Suppressor macrophage treated with lipopolysaccharide for 4 hours (primary cell): ENCODE measurements at places on chromosomes 11 and 22.

- peak; percentile 66 for DNase-seq
Measured at GRCh38 chr22:37428649-37429586, 1.6 kb upstream of the ELFN2 start.

GRCh38 chr11:13098063-13098462, 88.9 kb downstream of the RASSF10 start:
- DNase-seq = no peak

DNA sequence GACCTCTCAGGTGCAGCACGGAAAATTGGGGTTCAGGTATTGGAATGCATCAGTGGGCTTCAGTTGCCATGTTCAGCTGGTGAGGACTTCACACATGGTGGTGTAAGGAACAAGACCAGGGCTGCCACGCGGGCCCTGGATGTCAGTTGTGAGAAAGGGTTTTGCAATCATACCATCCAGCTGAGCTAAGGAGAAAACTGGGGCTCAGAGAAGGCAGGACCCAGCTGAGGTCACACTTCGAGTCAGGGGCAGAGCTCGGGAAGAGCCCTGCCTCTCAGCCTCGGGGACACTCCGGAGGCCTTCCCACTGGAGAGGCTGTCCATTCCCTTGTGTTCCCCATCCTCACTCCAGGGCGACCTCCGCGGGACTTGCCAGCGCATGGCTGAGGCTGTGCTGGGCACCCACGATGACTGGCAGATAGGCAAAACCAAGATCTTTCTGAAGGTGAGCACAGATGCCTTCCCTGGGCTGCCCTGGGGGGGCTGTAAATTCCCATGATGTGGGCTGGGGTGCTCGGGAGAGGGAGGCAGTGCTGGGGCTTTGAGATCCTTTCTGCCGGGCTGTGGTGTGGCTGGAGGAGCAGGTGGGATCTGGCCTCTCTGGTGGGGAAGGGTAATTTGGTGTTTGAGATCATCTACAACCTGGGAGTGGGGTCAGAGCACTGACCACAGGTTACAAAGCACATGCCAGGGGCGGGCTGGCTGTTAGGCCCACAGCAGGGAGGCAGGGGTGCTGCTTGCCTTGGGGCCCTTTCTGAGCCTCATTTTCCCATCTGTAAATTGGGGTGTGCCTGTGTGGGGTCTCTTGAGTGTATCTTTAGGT, 47.2 kb downstream of the MYO7A start:
- peak; percentile 63 for DNase-seq

DNA sequence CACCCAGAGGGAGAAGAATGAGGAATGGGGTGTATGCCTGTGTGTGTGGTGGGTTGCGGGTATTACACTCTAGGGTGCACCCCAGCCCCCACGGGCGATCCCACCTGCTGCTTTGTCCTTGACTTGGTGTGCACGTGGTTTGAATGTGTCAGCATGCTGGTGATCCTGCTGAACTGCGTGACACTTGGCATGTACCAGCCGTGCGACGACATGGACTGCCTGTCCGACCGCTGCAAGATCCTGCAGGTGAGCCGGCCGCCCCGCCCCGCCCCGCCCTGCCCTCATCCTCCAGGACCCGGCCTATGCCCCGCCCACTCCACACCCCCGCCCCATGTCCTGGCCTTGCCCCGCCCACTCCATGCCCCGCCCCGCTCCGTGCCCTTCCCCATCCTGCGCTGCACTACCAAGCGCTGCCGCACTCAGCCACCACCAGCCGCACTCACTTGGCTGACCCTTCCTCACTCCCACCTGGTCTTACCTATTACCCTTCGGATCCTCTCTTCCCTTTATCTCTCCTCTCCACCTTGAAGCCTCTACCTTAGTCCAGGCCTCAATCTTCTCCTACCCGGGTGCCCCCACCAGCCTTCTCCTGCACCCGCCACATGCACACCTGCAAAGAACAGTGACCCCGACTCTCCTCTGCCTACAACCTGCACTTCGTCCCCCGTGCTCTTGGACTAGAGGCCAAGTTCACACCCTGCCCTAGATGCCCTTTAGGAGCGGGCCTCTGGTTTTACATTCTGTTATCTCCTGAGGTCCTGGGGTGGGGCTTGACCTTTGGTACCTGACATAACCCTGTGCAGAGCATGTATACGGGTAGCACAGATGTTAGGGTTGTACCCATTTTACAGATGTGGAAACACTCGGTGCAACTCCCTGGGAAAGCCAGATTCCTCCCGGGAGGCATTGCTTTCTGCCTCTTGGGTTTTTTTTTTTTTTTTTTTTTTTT, 27.7 kb downstream of the CACNA1I start:
- DNase-seq = peak; percentile 22

DNA sequence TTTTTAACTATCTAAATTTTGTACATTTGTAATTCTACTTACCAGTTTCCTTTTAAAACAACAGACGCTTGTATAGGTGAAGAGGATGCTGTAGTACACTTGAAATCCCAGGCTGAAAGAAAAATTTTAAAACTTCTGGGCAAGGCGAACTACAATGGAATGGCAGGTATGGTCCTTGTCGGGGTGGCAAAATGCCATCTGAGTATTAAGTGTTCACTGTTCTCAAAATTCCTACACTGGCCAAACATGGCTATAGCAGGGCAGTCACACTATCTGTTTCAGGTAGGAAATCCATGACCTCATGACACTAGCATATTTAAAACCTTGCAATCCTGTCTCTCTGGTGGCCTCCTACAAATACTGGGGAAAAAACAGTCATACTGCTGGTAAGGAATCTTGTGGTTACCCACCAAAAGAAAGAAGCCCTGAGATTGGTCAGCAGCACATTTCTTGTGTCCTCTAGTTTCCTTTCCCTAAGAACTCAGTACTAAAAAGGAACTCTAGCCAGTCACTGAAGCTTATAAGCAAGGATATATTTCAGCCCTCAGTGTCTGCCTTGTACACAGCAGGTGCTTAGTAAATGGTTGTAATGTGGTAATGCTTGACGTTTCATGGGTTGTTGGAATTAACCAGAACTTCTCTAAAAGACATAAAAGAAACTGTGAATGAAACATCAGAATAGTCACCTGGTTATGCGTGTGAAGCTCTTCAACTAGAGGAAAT, 5.2 kb upstream of the ZC3H12C start:
- peak; percentile 90 for DNase-seq

DNA sequence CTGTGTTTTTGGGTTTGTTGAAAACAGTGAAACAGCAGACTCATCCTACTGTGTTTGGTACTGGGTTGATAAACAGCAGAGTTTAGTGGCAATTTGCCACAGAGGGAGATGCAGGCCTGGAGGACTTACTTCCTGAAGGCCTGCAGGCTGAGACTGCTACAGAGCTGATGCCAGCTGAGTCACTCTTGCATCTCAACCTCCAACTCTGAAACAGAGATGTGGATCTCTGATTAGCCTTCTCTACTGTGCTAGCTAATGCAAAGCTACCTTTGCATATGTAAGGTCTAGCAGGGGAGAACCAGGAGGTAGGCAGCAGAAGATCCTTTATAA, 14.3 kb downstream of the ATP5MG start:
- DNase-seq = peak; percentile 37

GRCh38 chr11:133995066-133995465, 38.3 kb upstream of the IGSF9B start:
- DNase-seq = no peak

GRCh38 chr11:17350455-17351171, 987 bp upstream of the NCR3LG1 start:
- peak; percentile 50 for DNase-seq

- no peak for DNase-seq
Measured at GRCh38 chr11:2314525-2315394, 12.9 kb downstream of the TSPAN32 start.

- DNase-seq = no peak
Measured at GRCh38 chr11:1750840-1751530, 590 bp upstream of the IFITM10 start.

DNA sequence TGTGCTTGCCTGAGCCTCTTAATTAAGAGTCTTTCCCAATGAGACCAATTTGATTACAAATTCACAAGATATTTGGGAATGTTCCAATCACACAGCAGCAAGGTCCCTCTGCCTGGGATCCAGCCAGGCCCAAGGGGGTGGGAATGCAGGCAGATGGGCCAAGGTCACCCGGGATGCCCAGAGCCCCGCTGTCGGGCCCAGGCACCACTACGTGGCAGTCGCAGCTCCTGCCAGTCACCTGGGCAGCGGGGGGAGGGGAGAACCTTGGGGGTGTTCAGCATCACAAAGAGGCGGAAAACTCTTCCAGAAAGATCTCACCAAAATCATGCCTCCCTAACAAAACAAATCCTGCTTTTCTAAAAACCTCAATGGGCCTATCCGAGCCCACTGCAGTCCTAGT, 30.9 kb downstream of the PPM1F start:
- no peak for DNase-seq

DNA sequence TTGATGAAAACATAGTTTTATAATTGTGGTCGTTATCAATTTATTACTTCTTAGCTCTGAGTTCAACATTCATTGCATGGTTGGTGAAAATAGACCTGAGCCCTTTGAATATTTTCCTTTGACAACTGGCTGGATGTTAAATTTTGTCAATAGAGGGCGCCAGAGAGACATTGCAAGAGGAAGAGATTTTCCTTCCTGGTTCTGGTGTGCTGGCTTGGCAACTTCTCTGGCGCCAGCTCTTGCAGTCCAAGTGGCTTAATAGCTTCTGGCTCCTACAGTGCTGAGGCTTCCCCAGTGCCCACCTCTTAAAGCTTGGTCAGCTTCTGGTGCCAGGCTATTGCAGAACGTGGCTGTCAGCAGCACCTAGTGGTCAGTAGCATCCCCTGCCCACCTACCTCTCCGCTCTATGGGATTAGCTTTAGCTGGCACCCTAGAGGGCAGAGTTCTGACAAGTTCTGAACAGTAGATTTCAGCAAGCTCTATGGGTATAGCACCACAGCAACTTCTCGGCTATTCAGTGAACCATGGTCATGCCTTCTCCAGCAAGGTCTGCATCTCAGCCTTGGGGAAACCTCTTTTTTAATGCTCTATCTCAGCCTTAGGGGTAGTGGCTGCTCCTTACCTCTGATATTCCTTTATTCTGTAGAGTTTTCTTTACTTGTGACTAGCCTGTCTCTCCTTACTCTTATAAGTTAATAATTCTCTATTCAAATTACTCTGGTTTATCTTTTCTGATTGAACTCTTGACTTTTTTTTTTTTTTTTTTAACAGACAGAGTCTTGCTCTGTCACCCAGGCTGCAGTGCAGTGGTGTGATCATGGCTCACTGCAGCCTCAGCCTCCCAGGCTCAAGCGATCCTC, 59.4 kb downstream of the ACER3 start:
- peak; percentile 90 for DNase-seq

GRCh38 chr11:66546368-66546965, at the start of gene ACTN3:
TSS of gene ACTN3 (plus strand) at chr11:66546903. CDS start at chr11:66546938, 35 bp downstream.
- DNase-seq = no peak

DNA sequence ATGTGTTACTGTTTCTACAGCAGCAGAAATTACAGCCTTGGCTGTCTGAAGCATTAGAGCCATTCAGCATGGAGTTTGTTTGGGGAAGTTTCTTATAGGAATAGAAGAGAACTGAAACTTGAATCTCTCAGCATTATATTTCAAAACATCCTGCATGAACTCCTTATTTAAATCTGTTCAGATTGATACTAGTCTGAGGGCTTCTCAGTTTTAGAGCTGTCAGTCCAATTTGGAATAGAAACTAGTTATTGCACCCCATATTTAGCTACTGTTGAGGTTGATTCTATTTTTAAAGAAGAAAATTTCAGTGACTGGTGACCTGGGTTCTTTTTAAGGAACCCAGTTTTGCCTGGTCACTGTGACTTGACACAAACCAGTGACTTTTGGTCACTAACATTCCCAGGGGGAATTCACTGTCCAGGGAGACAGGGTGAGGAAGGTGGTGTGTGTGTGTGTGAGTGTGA, 126.0 kb upstream of the TTC12 start:
- peak; percentile 78 for DNase-seq

GRCh38 chr11:115238791-115239190, 265.4 kb downstream of the CADM1 start:
- no peak for DNase-seq

- no peak for DNase-seq
Measured at GRCh38 chr11:134537296-134537695, 125.3 kb upstream of the B3GAT1 start.

- no peak for DNase-seq
Measured at GRCh38 chr11:1952806-1953482, 5.8 kb downstream of the MRPL23 start.

GRCh38 chr11:56890584-56891305, 98.0 kb upstream of the OR5AK2 start:
- no peak for DNase-seq

GRCh38 chr22:35643991-35644390, 4.3 kb upstream of the APOL6 start:
- no peak for DNase-seq

GRCh38 chr11:78427615-78428265, 10.1 kb upstream of the GAB2 start:
- DNase-seq = peak; percentile 94

- no peak for DNase-seq
Measured at GRCh38 chr22:26702906-26703830, 45.8 kb downstream of the MIAT start.

DNA sequence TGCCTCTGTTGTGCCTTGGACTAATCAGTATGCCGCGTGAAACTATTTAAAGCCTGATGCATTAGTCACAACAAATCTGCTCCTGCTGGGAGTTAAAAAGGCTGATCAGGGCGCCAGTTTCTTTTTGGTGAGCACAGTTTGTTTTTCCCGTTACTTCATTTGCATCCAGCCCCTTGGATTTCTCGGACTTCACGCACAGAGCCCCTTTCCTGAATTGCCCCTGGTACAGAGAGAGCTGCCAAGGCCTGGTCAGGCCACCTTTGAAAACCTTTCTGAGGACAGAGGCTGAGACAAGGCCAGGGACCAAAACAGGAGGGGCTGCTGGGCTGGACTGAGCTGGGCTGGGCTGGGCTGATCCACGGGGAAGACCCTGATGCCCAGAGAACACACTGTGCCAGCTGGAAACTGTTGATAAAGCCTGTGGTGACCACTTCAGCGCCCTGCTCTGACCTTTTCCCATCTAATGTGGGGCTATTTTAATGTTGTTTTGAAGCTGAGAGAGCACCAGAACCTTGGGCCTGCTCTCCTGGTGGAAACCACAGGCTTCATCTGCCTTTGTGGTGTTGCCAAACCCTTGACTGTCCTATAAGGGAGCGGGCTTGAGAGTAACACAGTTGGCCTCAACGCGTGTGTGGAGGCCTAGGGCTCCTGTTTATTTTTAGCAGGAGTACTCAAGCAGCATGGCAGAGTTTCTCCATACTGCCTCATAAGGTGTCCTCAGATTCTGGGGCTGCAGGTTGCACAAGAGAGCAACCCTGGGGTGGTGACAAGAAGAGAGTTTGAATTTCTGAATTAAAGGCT, 44.2 kb downstream of the NAV2 start:
- DNase-seq = no peak

DNA sequence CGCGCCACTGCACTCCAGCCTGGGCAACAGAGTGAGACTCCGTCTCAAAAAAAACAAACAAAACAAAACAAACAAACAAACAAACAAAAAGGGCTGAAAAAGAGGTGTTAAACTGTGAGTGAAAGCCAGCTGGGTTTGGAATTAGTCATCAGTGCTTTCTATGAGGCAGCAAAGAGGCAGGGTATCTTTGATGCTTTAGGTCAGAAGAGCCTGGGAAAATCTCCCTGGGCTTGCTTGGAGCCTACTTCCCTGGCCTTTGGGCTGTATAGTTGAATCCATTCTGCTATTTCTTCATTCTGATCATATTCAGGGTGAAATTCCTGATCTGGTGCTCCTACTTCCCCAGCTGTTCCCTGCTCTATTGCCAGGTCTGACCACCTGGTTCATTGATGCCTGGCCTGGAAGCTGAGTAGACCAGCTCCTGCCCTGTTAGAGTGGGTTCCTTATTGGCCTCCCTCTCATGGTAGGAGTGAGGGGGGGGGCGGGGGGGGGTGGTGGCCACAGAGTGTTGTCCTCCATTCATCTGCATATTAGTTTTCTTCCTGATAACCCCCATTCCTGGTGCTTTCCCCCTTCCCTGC, 65.6 kb downstream of the INSC start:
- DNase-seq = no peak

- no peak for DNase-seq
Measured at GRCh38 chr11:77062924-77063323, 3.8 kb upstream of the CAPN5 start.
